ENCODE measurements at places on chromosomes 13 and 19. TPM values are rescaled to one million over a fixed set of nuclear protein-coding genes. Genes with fewer than 3 reads are reported as not detected.

- no peaks in the 10 kb centered on the region for H3K4me1 ChIP-seq
- no peak for DNase-seq
- H3K27me3 ChIP-seq, result no peaks in the 10 kb centered on the region
Observed at GRCh38 chr19:34282611-34283519, 28.5 kb downstream of the GARRE1 start.

DNA sequence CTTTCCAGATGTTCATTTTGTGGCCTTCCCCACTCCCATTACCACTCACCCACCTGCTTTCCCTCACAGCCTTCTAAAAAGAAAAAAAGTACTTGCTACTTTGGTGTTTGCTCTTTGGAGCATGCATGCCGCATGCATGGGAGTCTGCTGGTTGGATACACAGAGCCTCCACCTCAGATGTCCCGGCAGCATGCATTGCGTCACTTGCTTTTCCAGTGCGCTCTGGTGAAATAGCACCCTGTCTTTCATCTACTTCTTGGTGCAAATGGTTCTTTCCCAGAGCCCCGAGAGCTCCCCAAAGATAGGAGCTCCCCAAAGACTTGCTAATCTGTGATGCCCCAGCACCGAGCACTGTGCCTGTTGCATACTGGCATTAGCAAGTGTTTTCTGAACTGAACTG is 333.2 kb upstream of the ZNF507 start:
- no peaks in the 10 kb centered on the region for H3K4me1 ChIP-seq
- no peak overlapping the region for H3K27ac ChIP-seq
- DNase-seq, result peak; percentile 44
- H3K27me3 ChIP-seq, result no peaks in the 10 kb centered on the region
- H3K36me3 ChIP-seq, result no peaks in the 10 kb centered on the region

FGF22 gene
- total RNA-seq, result 0.19 TPM

GRIN2D gene
- total RNA-seq, result 0.54 TPM

CEACAM20 gene
- not detected for total RNA-seq
